Naive B cell (primary cell): ENCODE measurements at places on chromosomes 11 and 22. TPM values are rescaled to one million over a fixed set of nuclear protein-coding genes. Genes with fewer than 3 reads are reported as not detected.

Gene SCN3B
- not detected for polyA plus RNA-seq

Gene APOA4
- polyA plus RNA-seq = not detected

Gene MAPK8IP1
- polyA plus RNA-seq = 0.34 TPM

Gene TMEM45B
- not detected for polyA plus RNA-seq

Gene RAG1
- polyA plus RNA-seq = 0.23 TPM

Gene UBQLNL
- not detected for polyA plus RNA-seq

Gene OR52H1
- polyA plus RNA-seq = not detected

Gene TYR
- not detected for polyA plus RNA-seq

Gene MMP27
- polyA plus RNA-seq = not detected

Gene C11orf87
- not detected for polyA plus RNA-seq

Gene GSTT2B
- polyA plus RNA-seq = not detected

Gene TMEM86A
- polyA plus RNA-seq = 0.60 TPM

Gene LRRC32
- polyA plus RNA-seq = not detected

Gene CAVIN3
- polyA plus RNA-seq = not detected

Gene MICAL2
- not detected for polyA plus RNA-seq

Gene KMT5B
- 47.3 TPM for polyA plus RNA-seq

Gene RAPSN
- polyA plus RNA-seq = not detected

Gene CRYBB3
- not detected for polyA plus RNA-seq

Gene GAL3ST1
- polyA plus RNA-seq = not detected

Gene IFT27
- 11.5 TPM for polyA plus RNA-seq

Gene PIH1D2
- polyA plus RNA-seq = not detected

Gene MRGPRX4
- not detected for polyA plus RNA-seq

Gene TALDO1
- polyA plus RNA-seq = 201 TPM

Gene CCND1
- polyA plus RNA-seq = 7.7 TPM

Gene SELENOH
- polyA plus RNA-seq = 318 TPM

Gene APBB1
- 28.5 TPM for polyA plus RNA-seq

Gene TCN1
- polyA plus RNA-seq = not detected

Gene LUZP2
- polyA plus RNA-seq = not detected

Gene KDELR3
- 3.0 TPM for polyA plus RNA-seq

Gene OSM
- 0.66 TPM for polyA plus RNA-seq

Gene RFPL2
- polyA plus RNA-seq = not detected

Gene IFITM10
- not detected for polyA plus RNA-seq

Gene PLEKHB1
- polyA plus RNA-seq = 9.3 TPM

Gene C22orf15
- polyA plus RNA-seq = not detected

Gene RTN4RL2
- not detected for polyA plus RNA-seq

Gene APOA5
- not detected for polyA plus RNA-seq

Gene OR5M8
- not detected for polyA plus RNA-seq

Gene MAML2
- polyA plus RNA-seq = 3.6 TPM

Gene SLC22A6
- polyA plus RNA-seq = not detected

Gene BCO2
- not detected for polyA plus RNA-seq

Gene FOSL1
- not detected for polyA plus RNA-seq

Gene KDM4D
- 3.8 TPM for polyA plus RNA-seq

Gene LRRC55
- not detected for polyA plus RNA-seq
